ENCODE measurements at places on chromosomes 13 and 19.
A peak's percentile ranks its signal among the peaks of the same experiment; 100 is the strongest.

DNA sequence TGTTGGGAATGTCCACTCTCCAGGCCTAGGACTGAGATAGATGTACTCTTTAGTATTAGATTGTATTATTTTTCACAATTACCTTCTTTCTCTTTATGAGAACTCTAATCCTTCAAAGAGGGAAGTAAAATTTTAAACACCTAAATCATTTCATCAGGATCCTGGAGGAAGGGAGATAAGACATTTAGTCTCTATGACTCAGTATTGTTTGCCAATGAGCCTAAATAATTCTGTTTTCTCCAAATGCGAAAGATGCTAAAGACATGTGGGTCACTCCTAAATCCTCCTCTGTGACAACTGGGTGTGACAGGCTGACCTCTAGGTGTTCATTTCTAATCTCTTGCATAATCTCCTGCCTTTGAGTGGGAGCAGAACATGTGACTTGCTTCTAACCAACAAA is 1736.6 kb upstream of the MIR17HG start:
- DNase-seq = no peak

DNA sequence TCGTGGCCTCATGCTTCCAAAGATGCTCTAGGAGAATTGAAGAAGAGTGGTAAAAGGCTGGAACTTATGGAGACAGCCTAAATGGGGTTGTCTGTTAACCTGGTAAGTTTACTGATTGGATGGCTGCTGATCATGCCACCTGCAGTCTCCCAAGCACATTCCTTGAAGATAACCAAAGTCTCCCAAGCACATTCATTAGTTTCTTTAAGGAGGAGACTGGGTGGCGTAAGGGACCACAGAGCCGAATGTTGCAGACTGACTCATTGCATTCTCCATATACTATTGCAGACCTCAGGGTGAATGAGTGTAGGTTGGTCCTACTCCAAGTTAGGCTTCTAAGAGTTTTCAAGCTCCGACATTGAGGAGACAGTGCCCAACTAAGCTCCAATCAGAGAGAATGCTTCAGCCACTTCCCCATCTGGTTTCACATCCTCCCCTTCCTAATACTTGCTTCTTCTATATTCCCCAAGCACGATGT is at the start of gene IGFL3:
Gene IGFL3, minus strand, starts transcription at position 51 of the 478 bp plus-strand sequence. Its CDS starts 39 bp downstream, at position 12.
- no peak for DNase-seq

DNA sequence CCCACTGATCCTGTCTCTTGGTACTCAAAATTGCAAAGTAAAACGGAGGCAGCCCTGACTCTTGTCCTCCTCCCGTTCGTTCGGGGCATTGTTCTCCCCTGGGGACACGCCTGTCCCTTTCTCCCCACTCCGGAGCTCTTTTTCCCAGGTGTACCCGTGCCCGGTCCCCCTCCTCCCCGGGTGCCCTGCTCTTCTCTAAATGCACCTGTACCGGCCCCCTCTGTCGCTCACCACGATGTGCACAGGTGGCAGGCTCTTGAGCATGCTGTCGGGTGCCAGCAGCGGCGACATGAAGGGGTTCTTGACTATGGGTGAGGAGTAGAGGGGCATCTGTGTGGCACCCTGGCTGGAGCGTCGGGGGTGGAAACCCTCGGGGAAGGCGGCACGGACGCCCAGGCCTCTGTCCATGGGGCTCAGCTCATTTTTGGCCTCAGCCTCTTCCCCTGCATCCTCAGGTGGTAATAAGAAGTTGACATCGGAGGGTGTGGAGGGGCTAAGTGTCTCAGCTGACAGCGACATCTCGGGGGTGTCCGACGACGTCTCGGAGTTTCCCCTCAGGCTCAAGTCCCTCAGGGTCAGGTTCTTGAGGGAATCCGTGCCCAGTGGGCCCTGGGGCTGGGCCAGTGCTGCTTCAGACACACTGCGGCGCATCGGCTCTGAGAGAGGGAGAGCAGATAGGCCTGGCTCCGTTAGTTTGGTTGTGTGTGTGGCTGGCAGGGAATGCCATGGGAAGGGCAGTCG is 12.4 kb upstream of the CNFN start:
- no peak for DNase-seq

GRCh38 chr13:112902101-112902651 is 66.8 kb upstream of the MCF2L start:
- peak; percentile 56 for DNase-seq

DNA sequence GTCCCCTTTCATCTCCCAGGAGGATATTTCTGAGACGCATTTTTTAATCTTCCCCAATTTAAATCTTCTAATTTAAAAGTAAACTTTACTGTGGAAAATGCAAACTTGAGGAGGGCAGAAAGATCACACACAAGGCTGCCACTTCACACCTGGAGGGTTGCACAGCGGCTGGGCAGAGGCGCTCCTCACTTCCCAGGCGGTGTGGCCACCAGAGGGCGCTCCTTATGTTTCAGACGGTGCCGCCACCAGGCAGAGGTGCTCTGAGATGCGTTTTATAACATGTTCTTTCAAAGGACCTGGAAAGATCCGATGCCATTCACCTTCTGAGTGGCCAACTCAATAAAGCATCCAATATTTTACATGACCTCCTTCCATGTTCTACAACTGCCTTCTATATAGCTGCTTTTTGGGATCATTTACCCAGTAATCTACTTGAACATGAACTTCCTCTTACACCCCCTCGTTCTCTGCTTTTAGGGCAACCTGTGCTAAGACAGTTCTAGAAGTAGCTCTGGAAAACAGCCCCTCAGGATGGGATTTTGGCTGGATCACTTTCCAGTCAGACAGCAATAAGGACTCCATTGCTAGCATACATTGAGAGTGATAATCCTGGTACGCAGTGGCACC is 14.8 kb upstream of the MTUS2 start:
- DNase-seq = peak; percentile 40

GRCh38 chr13:42707586-42707985 is 73.8 kb upstream of the FAM216B start:
- no peak for DNase-seq

- peak; percentile 86 for DNase-seq
These were observed 43.1 kb downstream of the CEBPG start for GRCh38 chr19:33416307-33417215.

GRCh38 chr19:48390188-48391099 is 907 bp downstream of the KDELR1 start:
- peak; percentile 64 for DNase-seq

DNA sequence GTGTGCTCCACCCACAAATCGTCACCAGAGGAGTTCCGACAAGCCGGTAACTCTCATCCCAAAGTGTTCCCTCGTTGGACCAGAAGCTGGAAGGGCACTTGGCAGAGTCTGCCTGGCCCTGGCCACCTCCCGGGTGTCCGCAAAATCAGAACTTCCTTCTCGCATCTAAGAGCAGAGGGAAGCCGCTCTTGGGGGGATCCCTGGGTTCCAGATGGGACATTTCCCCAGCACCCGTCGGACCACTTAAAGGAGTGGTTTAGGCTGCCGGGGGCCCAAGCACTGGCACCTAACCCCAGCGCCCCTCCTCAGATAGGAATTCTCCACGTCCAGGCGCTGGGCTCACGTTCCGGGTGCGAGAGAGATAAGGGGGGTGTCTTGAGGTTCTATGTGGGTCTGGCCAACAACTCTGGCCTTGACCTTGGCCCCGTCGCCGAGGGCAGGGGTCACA is 857 bp upstream of the MAP2K7 start:
- no peak for DNase-seq
